ENCODE measurements at places on chromosomes 11 and 22.
A peak's percentile ranks its signal among the peaks of the same experiment; 100 is the strongest.

GRCh38 chr22:43887391-43887790, 4.4 kb downstream of the PNPLA5 start:
- DNase-seq, result no peak

DNA sequence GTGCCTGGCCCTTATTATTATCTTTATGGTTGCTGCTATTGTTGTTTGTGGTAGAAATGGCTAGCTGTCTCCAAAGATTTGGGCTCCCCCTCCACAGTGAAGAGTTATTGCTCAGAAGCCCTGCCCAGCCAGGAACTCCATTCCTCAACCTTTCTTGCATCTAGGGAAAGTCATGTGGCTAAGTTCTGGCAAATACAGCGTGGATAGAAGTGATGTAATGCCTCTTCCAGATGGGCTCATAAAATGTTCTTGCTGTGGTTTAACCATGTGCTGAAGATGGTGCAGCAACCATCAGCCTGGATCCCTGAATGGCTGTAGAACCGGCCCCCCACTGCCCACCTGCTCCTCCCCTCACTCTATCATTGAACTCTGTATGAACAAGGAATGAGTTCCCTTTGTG, 203.5 kb upstream of the E2F8 start:
- no peak for DNase-seq

GRCh38 chr11:62796281-62796680, 4.5 kb upstream of the TMEM223 start:
- no peak for DNase-seq

GRCh38 chr11:65719871-65720210, 757 bp downstream of the RNASEH2C start:
- DNase-seq, result peak; percentile 45

DNA sequence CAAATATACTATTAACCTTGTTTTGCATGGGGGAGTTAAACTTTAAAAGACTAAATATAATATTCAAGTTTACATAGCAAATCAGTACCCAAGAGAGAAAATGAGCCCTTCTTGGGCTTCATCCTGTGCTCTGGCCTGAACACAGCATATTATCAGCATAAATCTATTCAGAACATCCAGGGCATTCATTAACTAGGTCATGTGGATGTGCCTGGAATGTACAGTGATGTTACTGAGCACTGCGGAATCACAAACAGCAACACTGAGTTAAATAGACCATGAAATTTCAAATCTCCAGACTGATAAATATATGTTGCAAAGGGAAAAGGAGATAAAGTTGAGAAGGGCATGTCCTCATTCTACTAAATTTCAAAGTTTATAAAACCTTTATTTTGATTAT, 426.4 kb downstream of the AASDHPPT start:
- DNase-seq, result no peak

DNA sequence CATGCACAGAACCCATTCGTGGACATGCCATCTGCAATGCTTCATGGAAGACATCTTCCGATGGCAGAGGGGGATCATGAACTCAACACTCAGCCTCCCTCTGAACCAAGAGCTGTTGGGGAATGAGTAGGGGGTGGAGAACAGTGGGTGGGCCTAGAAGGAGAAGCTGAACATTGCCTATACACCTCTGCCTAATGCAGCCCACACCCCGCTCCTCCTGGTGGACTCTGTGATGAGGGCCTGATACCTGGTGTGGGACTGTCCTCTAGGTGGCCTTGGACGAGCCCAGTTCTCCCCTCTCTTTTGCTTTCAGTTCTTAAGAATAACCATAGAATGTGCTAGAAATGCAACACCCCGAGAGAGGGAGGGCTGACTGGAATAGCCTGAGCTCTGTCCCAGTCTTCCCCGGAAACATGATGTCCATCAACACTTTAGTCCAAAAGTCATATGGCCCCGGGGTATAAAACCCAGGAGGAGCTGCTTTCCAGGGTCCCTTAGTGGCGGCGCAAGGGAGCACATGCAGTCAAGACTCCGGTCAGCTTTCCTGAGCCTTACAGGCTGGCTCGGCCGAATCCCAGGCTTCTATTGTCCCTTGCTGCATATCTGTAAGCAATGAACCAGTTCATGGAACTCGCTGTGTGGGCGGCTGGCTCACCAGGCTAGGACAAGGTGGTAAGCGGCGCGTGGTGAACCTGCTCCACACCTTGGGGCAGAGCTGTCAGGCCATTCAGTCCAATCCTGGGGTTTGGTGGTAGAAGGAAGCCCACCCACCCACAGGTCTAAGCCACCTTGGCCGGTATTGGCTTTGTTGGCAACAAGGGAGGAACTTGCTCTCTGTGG, 216.9 kb downstream of the CTTN start:
- no peak for DNase-seq

DNA sequence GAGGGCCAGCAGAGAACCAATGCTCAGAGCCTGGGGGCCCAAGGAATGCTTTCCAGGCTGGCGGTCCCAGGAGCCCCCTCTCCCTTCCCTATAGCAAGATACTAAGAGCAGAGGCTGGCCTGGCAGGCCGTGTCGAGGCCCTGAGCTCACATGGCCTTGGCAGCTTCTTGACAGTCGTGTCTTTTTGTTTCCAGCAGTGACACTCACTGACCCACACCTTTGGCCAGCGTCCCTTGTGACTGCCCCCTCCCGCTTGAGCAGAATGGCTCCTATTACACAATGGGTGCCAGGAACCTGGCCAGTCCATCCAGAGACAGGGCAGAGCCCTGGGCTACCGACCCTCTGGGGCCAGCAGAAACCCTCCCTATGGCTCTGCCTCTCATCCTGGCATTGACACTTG, 6.4 kb upstream of the CCND1 start:
- no peak for DNase-seq

DNA sequence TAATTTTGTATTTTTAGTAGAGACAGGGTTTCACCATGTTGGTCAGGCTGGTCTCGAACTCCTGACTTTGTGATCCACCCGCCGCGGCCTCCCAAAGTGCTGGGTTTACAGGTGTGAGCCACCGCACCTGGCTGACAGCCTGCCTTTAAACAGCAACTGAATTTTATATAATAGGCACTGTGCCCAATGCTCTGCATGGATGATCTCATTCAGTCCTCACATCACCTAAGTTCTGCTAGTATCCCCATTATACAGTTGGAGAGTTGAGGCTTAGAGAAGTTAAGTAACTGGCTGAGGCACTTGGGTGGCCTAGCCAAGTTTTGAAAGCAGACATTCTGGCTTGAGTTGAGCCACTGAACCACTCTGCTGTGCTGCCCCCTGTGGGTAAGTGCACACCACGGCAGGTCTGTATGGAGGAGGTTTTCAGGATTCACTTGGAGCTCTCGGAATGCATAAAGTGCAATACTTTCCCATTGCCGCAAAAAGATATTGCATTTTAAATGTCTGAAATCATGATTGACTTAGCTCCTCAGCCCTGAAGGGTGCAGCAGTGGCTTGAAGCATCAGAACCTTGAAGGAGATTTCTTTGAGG, 112.4 kb downstream of the LDLRAD3 start:
- no peak for DNase-seq

DNA sequence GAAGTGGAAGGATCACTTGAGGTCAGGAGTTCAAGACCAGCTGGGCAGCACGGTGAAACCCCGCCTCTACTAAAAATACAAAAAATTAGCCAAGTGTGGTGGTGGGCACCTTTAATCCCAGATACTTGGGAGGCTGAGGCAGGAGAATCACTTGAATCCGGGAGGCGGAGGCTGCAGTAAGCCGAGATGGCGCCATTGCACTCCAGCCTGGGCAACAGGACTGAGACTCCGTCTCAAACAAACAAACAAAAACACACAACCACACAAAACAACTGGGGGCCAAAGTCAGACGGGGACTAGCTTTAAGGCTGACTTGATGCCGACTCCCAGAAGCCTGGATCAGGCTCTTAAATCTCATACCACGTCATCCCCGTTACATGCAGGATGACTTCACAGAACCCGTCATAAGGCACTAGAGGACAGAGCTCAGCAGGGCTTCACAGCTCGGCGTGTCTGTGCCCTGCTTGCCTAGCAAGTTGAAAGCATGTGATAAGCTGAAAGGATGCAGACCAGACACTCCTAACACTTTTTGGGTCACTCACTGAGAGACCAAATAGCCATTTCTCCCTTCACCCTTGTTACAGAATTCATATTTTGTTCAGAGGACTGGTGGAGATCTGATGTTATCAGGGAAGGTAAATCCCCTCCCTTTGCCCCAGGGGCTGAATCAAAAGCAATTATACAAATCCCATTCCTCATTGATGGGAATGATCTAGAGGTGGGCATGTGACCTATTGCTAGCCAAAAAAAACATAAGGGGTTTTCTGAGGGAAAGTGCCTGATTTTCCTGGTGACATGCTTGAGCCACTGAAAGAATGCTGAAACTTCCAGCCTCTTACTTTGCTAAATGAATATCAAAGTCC, 65.4 kb downstream of the GAB2 start:
- DNase-seq, result no peak

DNA sequence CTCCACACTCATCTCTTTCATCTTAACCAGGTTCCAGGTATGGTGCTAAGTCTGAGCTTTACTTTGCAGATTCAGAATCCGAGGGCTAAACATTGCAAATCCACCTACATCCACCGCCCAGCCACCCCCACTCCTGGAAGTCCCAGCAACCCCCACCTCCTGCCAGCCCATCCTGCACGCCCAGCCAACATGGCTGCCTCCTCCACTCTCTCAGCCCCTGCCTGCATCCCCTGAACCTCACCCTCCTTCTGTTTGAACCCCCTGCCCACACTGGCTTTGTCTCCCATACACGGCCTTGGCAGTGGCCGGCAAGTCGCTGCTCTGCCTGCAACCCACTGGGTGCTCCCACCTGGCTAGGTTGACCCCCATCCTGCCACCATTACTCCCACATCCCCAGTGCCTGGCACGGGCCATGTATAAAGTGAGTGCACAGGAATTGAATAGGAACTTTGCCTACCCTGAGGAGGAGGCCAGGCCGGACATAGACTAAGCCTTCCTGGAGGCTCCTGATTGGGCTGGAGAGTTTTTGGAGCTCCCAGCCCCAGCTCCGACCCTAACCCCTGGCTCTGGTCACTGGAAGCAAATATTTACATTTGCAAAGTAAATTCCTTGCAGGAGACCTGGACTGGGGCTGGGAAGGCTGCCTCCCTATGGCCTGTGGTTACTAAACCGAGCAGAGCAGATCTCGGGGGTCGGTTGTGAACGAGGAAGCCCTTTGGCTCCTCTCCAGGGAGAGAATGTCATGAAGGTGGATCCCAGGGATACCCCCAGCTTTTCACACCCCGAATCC, 14.4 kb downstream of the EMID1 start:
- no peak for DNase-seq

GRCh38 chr22:49992921-49993648, 19.5 kb downstream of the IL17REL start:
- no peak for DNase-seq

GRCh38 chr11:2933375-2934020, 4.3 kb upstream of the PHLDA2 start:
- peak; percentile 75 for DNase-seq

GRCh38 chr11:66987158-66987620, 12.1 kb downstream of the C11orf86 start:
- no peak for DNase-seq

GRCh38 chr11:10727146-10727851, 23.7 kb upstream of the CTR9 start:
- DNase-seq, result no peak

DNA sequence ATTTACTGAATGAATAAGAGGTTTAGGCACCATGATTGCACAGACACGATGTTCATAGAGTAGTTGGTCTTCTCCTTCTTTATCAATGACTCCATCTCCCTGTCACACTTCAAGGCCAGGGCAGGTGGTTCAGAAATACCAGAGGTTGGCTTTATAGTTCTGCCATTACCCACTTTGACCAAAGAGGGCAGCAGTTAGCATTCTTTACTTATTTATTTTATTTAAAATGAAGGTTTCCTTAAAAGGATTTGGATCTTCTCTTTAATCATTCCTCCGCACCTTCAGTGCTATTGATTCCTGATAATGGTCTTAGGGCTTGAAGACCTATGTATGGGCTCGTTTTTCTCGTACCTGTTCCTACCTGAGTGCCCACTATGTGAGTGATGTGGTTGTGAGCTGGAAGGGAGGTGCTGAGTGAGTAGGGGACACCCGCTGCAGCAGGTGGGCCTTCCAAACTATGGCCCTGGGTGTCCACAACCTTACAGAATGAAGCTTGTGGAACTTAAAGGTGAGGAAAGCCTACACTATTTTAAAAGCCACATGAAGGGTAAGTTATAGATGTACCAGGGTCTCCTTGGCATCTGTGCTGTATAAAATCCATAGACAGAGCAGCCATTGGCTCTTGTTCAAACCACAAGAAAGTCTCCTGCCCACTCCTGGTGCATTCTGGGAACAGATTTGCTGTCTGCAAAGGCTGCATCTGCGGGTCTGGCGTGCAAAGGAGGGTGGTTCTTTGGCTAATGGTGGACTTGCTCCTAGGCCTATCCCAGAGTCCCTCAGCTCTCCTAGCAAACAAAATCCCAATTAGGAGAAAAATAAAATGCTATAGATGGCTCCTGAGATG, 35.0 kb downstream of the TIMP3 start:
- no peak for DNase-seq

DNA sequence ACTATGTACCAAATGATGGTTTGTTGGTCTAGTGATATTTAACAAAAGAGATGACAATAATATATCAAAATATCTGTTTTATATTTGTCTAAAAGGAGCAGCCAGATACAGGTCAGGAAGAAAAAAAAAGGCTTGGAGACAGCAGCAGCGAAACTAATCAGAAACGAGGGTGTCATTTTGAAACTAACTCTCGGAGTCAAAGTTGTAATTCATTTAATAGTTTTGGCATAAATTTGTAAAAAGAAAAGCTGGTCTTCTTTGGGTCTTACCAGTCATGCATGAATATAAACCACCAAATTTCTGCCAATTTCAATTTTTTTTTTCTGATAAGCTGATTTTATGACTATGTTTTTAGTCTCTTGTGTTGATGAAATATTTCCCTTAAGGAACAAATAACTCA, 25.5 kb downstream of the NPAT start:
- DNase-seq, result no peak

DNA sequence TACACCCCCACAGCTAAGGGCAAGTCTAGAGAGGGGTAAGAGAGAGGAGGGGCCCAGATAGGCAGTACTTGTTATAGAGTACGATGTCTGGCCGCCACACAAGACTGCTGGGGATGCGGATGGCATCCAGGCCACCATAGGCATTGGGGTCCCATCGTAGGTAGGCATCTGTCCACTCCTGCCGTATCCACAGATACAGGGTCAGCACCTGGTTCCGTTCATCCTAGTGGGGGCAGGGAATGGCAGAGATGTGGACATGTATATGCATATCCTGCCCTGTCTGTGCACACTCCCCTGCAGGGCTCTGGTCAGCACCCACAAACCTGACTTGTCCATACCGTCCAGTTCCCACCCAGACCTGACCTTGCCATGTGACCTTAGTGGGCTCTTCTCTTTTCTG, 2.1 kb downstream of the CHRNA10 start:
- DNase-seq, result no peak
